Activated CD4-positive, CD25-positive, alpha-beta regulatory T cell treated with anti-CD3 and anti-CD28 coated beads, Interleukin-2, amount 50 U/mL, for 72 hours (primary cell): ENCODE measurements at places on chromosomes 6 and 20.

DNA sequence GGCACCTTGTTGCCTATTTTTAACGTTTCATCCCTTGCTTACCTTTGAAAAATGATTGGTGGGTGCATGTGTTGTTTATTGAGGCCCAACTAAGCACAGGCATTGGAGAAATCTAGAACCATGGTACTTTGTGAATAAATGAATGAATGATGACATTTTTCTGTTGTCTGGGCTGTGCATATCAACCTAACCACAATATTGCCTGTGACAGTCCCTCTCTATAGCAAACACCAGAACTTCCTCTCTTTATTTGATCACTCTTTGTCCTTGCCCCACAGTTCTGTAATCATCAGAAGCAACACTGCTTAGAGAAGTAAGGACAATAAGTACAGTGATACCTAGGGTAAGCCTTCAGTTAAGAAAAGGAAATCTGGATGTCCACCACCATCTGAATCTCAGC, 75.1 kb downstream of the TBC1D7 start:
- DNase-seq = no peak

DNA sequence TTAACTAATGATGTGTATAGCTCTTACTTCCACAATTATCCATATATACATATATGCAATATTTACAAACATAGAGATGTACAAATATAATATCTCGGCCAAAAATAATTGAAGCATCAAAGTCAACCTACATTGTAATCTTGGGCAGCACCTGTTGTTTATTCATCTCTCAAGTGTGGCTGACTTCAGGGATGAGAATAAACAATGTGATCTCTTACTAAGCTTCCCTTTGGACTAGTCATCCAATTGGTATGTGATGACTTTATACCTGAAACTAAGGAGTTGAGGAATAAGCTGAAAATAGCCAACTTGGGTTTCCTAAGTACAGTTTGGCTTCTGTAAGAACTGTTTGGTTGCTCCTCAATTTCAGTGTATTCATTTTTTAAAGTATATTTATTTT, 256.6 kb downstream of the KHDC1L start:
- DNase-seq = no peak

GRCh38 chr6:22343864-22344263, 47.0 kb upstream of the PRL start:
- DNase-seq = no peak

GRCh38 chr6:36897609-36898008, 11.9 kb downstream of the C6orf89 start:
- DNase-seq = no peak

DNA sequence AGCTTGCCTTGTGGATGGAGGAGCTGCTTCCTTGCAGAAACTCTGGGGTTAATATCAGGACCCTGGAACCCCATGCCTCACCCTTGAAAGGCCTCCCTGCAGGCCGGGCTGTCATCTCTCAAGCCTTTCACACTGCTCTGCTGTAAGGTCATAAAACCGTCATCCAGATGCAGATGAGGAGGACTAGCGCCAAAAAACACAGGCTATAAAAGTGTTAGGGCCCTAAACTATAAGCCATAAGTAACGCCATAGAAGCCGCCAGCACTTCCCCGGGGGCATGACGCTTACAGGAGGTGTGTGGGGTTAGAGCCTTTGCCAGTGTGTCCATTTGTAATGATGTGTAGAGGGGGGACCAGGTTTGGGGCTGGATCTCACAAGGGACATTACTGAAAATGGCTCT, 47.6 kb downstream of the CDH4 start:
- no peak for DNase-seq

GRCh38 chr20:19840111-19840710, 82.2 kb downstream of the RIN2 start:
- no peak for DNase-seq

GRCh38 chr20:62358171-62359042, 8.7 kb downstream of the LAMA5 start:
- DNase-seq = no peak

GRCh38 chr20:53395188-53395923, 198.3 kb downstream of the ZNF217 start:
- DNase-seq = no peak
